ENCODE measurements at places on chromosomes 1 and 21. TPM values are rescaled to one million over a fixed set of nuclear protein-coding genes. Genes with fewer than 3 reads are reported as not detected.
A peak's percentile ranks its signal among the peaks of the same experiment; 100 is the strongest.

The FAM163A gene
- not detected for total RNA-seq

- peaks cover 24% of the 10 kb centered on the region for H3K36me3 ChIP-seq
- peaks cover 25% of the 10 kb centered on the region for H3K4me1 ChIP-seq
- H3K27ac ChIP-seq = peak overlapping the region; percentile 99
- peak overlapping the region; percentile 98 for H3K4me3 ChIP-seq
Observed at GRCh38 chr1:24641646-24642151, 1.4 kb upstream of the SRRM1 start.

GRCh38 chr1:41662765-41663437 is 178.4 kb upstream of the EDN2 start:
- peaks cover 56% of the 10 kb centered on the region for H3K4me1 ChIP-seq
- H3K27me3 ChIP-seq = peaks cover 12% of the 10 kb centered on the region
- peak overlapping the region; percentile 19 for H3K4me3 ChIP-seq
- no peak overlapping the region for H3K27ac ChIP-seq
- peak; percentile 72 for DNase-seq
- H3K36me3 ChIP-seq = no peaks in the 10 kb centered on the region

DNA sequence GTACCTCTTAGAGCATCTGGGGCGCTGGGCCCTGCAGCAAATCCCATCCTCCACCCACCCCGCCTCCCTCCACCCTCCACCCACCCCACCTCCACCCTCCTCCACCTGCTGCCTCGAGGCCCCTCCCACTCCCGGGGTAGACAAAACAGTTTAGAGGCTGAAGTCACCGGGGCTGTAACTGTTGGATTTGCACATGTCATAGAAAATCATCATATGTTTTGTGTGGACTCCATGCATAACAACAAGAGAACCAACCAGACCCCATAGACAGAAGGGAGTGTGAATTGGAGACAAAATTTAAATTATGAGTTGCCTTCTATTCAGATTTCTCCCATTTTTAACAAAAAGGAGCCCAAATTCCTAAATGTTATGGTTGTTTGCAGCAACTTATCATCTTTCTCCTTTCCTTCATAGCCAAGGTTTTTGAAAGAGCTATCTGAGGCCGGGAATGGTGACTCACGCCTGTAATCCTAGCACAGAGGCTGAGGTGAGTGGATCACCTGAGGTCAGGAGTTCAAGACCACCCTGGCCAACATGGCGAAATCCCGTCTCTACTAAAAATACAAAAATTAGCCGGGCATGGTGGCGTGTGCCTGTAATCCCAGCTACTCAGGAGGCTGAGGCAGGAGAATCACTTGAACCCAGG is 28.2 kb upstream of the LGALS8 start:
- H3K4me3 ChIP-seq = no peak overlapping the region
- no peaks in the 10 kb centered on the region for H3K4me1 ChIP-seq
- peaks cover 7% of the 10 kb centered on the region for H3K27me3 ChIP-seq
- no peak for DNase-seq
- H3K36me3 ChIP-seq = no peaks in the 10 kb centered on the region
- H3K27ac ChIP-seq = no peak overlapping the region

DNA sequence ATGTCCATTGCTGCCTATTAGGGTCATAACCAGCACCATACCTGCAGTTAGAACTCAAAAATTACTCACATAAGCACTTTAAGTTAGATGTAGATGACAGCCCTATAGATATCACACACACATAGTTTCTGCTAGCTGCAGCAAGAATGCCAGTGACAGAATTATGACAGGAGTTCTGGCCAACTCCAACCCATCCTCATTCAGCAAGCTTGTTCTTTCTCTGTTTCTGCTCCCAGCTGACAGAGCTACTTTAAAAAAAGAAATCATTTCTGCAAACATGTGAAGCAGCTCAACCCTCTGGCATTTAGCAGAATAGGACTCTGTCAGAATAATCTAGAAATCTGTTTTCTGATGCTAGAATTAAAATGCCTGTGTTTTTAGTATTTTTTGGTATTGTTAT is 23.8 kb upstream of the OTUD7B start:
- H3K36me3 ChIP-seq = no peaks in the 10 kb centered on the region
- H3K4me3 ChIP-seq = no peak overlapping the region

DNA sequence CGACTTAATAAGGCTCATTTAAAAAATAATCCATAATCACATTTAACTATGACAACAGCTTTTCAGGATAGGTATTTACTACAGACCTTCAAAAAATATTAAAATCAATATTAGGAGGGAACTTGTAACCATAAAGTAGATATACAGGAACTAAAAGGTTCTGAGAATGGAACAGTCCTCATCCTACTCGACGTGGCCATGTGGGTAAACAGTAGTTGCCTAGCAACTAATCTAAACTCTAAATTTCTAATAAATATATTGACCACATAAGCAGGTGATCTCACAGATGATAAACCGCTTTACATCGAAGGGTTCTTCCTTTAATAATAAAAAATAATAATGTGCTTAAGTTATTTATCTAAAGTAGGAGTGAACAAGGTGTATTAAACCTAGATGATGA is 7.9 kb downstream of the AKT3 start:
- no peak overlapping the region for H3K27ac ChIP-seq
- H3K4me3 ChIP-seq = no peak overlapping the region
- H3K36me3 ChIP-seq = no peaks in the 10 kb centered on the region

DNA sequence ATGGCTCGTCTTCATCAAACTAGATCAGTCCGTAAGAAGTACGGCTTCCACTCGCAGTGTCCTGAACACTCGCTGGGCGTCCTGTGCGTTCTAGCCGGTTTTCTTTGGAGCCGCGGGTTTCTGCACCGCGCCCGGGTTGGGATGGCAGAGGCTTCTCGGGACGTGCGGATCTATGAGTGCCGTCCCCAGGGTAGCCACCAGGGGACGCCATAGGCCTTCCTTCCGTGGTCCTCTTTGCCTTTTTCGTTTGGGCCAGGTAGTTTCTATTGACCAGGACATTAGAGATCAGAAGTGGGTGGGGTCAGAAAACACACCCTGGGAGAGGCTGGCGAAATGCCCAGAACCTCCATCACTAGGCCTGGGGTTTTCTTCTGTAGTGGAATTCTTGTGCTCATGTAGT is 273.8 kb downstream of the FAM72C start:
- peaks cover 6% of the 10 kb centered on the region for H3K4me1 ChIP-seq
- H3K36me3 ChIP-seq = no peaks in the 10 kb centered on the region
- DNase-seq = peak; percentile 76
- no peak overlapping the region for H3K27ac ChIP-seq
- H3K27me3 ChIP-seq = peaks cover 43% of the 10 kb centered on the region

GRCh38 chr1:22976461-22977243 is 4.0 kb upstream of the LACTBL1 start:
- peaks cover 30% of the 10 kb centered on the region for H3K4me1 ChIP-seq
- no peaks in the 10 kb centered on the region for H3K27me3 ChIP-seq
- DNase-seq = peak; percentile 88
- no peak overlapping the region for H3K4me3 ChIP-seq
- H3K36me3 ChIP-seq = no peaks in the 10 kb centered on the region

DNA sequence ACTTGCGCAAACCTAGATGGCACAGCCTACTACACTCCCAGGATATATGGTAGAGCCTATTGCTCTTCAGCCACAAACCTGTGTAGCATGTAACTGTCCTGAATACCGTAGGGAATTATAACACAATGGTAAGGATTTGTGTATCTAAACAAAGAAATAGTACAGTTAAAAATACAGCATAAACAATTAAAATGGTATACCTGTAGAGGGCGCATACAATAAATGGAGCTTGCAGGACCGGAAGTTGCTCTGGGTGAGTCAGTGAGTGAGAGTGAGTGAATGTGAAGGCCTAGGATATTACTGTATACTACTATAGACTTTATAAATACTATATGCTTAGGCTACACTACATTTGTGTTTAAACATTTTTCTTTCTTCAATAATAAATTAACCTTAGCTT is 99.3 kb downstream of the PLD5 start:
- DNase-seq = peak; percentile 80
- no peaks in the 10 kb centered on the region for H3K36me3 ChIP-seq
- no peaks in the 10 kb centered on the region for H3K27me3 ChIP-seq
- H3K4me1 ChIP-seq = peaks cover 17% of the 10 kb centered on the region
- no peak overlapping the region for H3K27ac ChIP-seq
- no peak overlapping the region for H3K4me3 ChIP-seq

GRCh38 chr1:40391688-40392145 is 18.2 kb downstream of the SMAP2 start:
- peak; percentile 32 for DNase-seq
- no peak overlapping the region for H3K27ac ChIP-seq
- peaks cover 8% of the 10 kb centered on the region for H3K4me1 ChIP-seq
- H3K27me3 ChIP-seq = no peaks in the 10 kb centered on the region
- no peak overlapping the region for H3K4me3 ChIP-seq

GRCh38 chr1:25704267-25704691 is 87.7 kb downstream of the MAN1C1 start:
- H3K36me3 ChIP-seq = no peaks in the 10 kb centered on the region
- H3K27me3 ChIP-seq = peaks cover 20% of the 10 kb centered on the region
- no peak overlapping the region for H3K4me3 ChIP-seq
- no peak overlapping the region for H3K27ac ChIP-seq

- H3K4me1 ChIP-seq = no peaks in the 10 kb centered on the region
- no peak for DNase-seq
- no peaks in the 10 kb centered on the region for H3K27me3 ChIP-seq
- no peak overlapping the region for H3K4me3 ChIP-seq
- no peak overlapping the region for H3K27ac ChIP-seq
Observed at GRCh38 chr1:188620236-188620635, 1791.5 kb downstream of the PLA2G4A start.

The STPG1 gene
- 18.6 TPM for total RNA-seq

DNA sequence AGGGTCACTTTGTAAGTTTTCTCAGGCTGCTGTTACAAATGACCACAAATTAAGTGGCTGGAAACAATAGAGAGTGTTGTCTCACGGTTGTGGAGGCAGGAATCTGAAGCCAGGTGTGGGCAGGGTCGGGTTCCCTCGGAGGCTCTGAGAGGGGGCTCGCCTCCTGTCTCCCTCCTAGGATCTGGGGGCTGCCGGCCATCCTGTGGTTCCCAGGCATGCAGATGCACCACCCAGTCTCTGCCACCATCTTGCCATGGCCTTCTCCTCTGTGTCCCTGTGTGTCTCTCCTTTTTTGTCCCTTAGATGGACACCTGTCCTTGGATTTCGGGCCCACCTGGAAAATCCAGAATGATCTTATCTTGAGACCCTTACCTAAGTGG is 4.8 kb downstream of the TP73 start:
- H3K4me1 ChIP-seq = no peaks in the 10 kb centered on the region
- no peak overlapping the region for H3K4me3 ChIP-seq
- H3K27ac ChIP-seq = no peak overlapping the region
- no peaks in the 10 kb centered on the region for H3K36me3 ChIP-seq
- H3K27me3 ChIP-seq = no peaks in the 10 kb centered on the region

The SLC1A7 gene
- total RNA-seq = not detected

GRCh38 chr1:16198444-16199156 is 13.9 kb downstream of the ARHGEF19 start:
- peaks cover 5% of the 10 kb centered on the region for H3K36me3 ChIP-seq
- no peaks in the 10 kb centered on the region for H3K4me1 ChIP-seq
- no peak for DNase-seq
- H3K27ac ChIP-seq = no peak overlapping the region
- H3K4me3 ChIP-seq = no peak overlapping the region

GRCh38 chr1:155872527-155872926 is 13.2 kb downstream of the SYT11 start:
- no peak for DNase-seq
- no peak overlapping the region for H3K4me3 ChIP-seq
- H3K4me1 ChIP-seq = peaks cover 6% of the 10 kb centered on the region
- no peak overlapping the region for H3K27ac ChIP-seq

DNA sequence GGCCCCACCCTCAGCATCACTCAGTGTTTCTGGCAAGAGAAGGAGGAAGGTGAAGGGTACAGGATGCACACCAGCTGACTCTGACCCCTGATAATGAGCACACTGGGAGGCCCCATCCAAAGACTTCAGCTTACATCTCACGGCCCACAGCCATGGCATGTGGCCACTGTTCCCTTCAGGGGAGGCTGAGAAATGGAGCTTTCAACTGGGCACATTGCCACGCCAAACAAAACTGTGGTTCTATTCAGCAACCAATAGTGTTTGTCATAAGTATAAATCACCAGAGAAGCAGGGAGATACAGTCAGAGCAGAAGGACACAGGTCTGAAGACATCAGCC is 12.7 kb upstream of the TRAF3IP3 start:
- DNase-seq = peak; percentile 77
- peaks cover 19% of the 10 kb centered on the region for H3K4me1 ChIP-seq
- H3K4me3 ChIP-seq = no peak overlapping the region

DNA sequence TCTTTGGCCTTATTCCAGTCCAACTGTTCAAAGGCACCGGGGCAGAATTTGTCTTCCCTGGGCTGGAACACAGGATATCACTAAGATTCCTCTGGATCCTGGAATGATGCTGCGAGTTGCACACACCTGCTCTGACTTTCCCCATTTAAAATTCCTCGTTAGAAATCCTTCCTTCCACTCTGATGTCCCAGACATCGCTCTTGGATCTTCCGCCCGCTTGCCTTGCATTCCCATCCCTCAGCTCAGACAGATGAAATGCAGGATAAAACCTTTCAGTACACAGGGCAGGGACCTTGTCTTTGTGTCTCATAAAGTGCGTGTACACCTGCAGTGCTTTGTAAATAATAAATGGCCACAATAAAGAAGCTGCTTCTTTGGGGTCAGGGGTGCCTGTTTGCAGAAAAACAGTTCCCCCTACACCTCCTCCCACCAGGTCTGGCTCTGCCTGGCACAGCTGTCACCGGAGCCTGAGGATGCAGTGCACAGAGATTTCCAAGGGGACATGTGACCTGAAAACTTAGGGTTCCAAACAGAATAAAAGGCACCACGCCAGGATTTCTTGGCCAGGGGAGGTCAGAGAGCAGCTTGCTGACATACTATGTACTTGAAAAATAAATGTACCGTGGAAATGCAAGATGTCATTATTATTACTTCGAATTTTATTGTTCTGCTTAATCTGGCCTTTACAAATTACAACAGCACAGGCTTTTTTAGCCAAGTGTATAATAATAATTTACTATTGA is 62.9 kb upstream of the SYT6 start:
- no peak overlapping the region for H3K27ac ChIP-seq
- no peak overlapping the region for H3K4me3 ChIP-seq
- DNase-seq = no peak
- no peaks in the 10 kb centered on the region for H3K4me1 ChIP-seq
- H3K36me3 ChIP-seq = no peaks in the 10 kb centered on the region

GRCh38 chr1:92324784-92325183 is 25.9 kb downstream of the RPAP2 start:
- no peak for DNase-seq
- peaks cover 59% of the 10 kb centered on the region for H3K36me3 ChIP-seq
- no peak overlapping the region for H3K4me3 ChIP-seq
- H3K4me1 ChIP-seq = no peaks in the 10 kb centered on the region

The DIRAS3 gene
- not detected for total RNA-seq

DNA sequence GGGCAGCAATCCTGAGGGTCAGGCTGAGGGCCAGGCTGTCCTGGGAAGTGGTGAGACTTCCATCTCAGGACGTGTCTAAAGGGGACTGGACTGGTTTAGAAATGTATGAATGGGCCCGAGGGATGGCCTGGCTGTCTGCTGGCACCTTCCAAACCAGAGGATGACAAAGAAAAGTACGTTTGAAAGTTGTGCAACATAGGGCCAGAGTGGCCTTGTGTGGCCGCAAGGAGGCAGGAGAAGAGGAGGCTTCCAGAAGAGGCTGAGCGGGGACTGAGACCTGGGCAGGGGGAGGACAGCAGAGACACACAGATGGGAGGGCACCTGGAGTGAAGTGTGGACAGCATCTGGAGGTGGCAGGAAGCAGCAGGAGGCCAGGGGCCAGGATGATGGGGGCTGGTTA is 2.6 kb upstream of the SYTL1 start:
- H3K27ac ChIP-seq = peak overlapping the region; percentile 29
- H3K4me1 ChIP-seq = peaks cover 40% of the 10 kb centered on the region
- peaks cover 45% of the 10 kb centered on the region for H3K36me3 ChIP-seq
- no peak overlapping the region for H3K4me3 ChIP-seq

The DNALI1 gene
- not detected for total RNA-seq

Data from MCF 10A (cell line).